Activated CD4-positive, alpha-beta T cell treated with anti-CD3 and anti-CD28 coated beads, Interleukin-2, Interleukin-4, amounts not matched to agents 100 ng/mL and 50 ng/mL, durations not matched to agents 16 hours and 8 hours (primary cell): ENCODE measurements at places on chromosomes 7 and 10.

- no peak for DNase-seq
These were observed 111.3 kb upstream of the ASAH2 start for GRCh38 chr10:50362547-50363125.

DNA sequence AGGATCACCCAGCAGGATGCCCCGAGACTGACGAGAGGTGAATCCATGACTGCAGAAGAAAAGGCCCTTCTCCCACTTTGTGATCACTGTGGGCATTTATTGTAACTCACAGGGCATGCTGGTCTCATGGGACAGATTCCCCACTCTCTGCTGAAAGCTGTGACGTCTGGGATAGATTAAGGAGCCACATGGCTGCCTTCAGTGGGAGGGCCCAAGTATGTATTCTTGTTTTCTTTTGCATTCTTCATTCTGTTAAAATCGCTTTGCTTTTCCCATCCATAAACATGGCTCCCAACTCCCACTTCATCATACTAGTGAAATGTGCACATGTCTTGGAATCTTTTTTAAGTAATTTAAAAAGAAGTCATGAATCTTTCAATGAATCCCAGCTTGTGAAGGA lies 67.2 kb downstream of the FAM107B start:
- DNase-seq: no peak

- no peak for DNase-seq
These were observed 93.7 kb downstream of the SEMA3A start for GRCh38 chr7:84100866-84101265.

GRCh38 chr10:127919418-127920271 lies 12.7 kb downstream of the PTPRE start:
- DNase-seq: no peak

DNA sequence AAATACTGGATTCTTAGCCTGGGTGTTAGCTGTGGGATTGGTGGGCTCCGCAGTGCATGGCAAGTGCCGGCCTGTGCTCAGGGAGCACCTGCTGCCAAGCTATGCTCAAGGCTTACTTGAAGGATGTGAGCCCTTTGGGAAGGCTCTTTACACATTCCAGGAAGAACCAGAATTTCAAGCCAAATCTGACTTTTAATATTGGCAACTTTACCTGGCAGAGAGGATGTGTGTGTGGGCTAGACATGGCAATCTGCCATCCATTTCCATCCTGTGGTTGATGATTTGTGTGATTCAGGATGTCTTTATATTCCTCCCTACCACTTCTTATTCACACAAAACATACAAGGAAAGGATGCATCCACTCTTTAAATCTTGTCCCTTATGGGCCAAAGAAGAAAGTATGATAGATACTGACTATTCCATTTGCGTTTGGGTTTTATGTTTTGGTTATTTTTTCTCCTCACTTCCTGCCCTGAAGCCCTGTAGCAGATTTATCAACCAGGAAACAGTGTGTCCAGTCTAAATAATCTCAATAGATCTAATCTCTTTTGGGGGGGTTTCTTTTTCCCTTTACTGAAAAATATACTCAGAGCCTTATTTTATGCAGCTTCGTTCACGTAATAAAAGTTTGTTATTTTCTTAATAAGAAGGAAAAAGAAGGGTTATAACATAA lies 247.1 kb downstream of the COBL start:
- no peak for DNase-seq

DNA sequence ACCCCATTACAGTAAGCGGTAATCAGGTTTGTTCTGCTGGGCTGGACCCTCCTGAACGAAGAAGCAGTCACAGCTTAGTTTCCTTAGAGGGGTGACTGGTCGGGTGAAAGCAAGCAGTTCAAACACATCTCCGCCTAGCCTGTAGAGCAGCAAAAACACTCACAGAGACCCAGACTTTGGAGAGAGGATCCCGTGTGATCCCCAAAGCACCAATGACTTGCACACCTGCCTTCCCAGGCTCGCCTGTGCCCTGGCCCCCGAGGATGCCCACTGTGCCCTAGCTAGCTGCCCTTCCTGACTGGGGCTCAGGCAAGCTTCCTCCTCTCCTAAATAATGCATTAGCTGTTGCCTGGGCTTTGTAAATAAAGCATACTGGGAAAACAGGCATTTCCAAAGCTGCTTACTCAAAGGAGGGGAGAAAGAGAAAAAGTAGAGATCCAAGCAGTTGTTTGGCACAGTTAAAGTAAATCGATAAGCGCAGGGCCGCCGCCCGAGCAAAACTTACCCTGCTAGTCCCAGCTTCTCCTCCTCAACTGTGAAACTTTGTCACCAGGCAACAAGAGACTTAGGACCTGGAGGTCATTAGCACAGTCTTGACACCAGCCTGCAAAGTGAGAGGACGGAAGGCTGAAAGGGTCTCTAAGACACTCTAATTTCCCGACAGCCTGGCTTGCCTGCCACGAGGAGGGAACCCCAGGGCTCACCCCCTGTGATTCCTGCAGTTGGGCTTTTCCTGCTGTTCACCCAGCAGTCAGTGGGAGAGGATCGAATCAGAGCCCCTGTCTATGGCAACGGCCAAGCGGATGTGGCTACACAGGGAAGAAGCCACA lies 4.8 kb downstream of the LRRC18 start:
- DNase-seq: no peak

DNA sequence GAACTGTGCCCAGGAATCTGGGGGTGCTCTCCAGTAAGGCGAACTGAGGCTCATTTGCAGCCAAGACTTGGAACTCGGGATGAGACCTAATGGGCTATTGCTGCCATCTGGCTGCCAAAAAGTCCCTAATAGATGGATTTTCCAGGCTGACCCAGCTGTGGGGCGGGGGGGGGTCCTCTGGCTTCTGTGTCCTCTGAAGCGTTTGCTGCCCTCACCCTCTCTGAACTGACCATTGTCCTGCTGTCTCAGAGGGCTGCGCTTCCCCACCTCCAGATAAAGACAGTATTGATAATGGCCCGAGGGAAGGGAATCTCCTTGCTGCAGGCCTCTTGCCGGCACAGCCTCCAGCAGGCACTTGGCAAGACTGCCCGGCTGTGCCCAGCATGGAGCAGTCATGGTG lies 46.6 kb downstream of the CLEC2L start:
- no peak for DNase-seq

GRCh38 chr7:100152937-100153666 lies 4.4 kb downstream of the LAMTOR4 start:
- DNase-seq: no peak

GRCh38 chr7:7100432-7100849 lies 81.9 kb upstream of the C1GALT1 start:
- no peak for DNase-seq

DNA sequence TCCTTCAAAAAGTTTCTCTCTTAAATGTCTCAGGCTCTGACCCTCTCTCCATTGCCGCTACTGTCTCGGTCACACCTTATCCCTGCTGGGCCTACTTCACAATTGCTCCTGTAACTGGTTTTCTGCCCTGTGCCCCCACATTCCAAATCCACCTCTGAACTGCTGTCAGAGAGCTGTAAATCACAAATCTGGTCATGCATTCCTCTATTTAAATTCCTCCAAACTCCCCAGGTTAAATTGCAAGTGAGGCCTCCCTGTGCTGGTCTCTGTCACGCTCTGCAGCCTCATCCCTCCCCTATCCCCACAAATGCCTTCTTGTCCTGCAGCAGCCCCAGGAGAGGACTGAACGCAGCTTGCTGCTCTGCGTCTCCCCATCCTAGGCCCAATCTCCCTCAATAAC lies 40.4 kb upstream of the CDCA7L start:
- no peak for DNase-seq

- no peak for DNase-seq
These were observed 607.7 kb upstream of the FOXK1 start for GRCh38 chr7:4074407-4074806.

DNA sequence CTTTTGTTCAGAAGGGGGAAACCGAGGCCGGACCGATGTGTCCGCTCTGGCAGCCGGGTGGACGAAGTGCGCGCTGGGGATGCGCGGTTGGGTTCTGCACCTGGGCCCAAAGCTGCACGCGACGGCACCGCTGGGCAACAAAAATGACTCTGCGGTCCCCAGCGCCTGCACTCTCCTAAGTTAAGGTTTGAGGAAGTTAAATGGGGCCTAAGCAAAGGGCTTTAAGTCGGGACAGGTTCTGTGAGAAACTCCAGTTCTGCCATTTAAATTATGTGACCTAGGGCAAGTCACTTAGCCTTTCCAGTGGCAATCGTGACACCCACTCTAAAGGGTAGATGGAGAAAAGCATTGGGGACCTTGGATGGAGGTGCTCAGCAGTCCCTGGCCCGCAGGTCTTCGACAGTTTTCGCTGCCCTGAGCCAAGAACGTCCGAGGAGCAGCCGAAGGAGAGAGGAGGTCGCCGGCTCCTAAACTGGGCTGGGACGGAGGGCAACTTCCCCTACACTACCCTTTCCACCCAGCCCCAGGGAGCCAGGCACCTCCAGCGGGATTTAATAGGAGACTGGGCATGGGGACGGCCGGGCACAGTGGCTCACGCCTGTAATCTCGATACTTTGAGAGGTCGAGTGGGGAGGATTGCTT lies 534 bp upstream of the ACBD5 start:
- no peak for DNase-seq

DNA sequence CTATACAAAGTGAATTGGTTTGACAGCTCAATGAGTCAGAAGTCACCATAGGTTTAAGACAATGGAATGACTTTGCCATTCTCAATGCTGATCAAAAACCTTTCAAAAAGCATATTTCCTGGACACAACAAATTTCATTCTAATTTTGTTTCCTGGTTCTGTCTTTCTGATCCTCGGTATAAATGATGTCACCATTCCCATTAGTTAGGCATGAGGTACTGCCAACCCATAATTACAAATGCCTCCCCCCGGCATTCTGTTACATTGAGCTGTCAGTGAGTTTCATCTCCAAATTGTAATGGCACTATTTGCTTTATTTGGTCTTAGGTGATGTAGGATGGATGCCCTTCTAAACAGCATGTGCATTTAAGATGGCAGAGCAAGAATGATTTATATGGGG lies 81.7 kb upstream of the NFE2L3 start:
- no peak for DNase-seq

DNA sequence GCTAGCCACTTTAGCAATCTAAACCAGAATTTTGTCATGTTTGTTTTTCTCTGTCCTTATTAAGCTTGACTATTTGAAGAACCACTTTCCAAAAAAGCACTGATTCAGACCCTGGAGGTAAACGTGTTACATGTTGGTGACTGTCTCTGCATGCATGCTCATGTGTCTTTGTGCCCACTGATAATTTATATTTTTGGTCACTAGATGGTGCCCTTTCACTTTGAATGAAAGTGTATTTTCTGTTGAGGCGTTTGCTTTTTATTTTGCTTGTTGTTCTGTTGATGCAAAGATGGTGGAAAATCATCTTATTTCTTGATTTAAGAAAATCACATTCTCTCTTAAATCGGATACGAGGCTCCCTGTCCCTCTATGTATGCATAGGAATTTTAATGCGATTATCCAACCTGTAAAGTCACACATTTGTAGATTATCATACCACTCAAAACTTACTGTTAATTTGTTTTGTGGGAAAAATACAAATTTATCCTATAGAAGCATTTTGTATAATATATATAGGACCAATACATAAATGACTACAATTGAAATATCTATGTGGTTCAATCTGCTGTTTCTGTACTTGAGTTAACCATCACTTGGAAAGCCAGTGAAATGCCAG lies 269.3 kb downstream of the BICC1 start:
- DNase-seq: peak; percentile 41

- no peak for DNase-seq
These were observed 210.1 kb downstream of the TNS3 start for GRCh38 chr7:47371733-47372368.

DNA sequence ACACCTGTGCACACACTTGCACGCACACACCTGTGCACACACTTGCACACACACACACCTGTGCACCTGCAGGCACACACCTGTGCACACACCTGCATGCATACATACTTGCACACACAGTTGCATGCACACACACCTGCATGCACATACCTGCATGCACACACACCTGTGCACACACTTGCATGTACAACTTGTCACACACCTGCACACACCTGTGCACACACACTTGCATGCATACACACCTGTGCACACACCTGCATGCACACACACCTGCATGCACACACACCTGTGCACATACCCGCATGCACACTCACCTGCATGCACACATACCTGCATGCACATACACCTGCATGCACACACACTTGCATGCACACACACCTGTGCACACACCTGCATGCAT lies 150.1 kb upstream of the RHEB start:
- DNase-seq: no peak

DNA sequence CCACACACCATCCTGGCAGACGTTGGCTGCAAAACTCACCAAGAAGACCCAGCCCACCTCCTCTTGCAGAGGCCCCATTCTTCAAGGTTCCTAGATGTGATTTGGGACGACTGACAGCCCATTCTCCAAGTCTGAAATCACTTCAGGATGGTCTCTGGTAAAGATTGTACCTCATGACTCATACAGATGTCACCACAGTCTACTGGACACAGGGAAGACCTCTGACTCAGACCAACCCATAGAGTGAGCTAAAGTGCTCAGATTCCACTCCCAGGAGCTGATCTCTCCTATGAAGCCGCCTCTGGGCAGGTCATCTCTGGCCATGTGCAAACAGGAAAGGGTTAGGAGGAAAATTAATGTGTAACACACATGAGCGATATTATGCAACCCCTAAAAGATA lies 102.4 kb upstream of the VWC2 start:
- DNase-seq: no peak

GRCh38 chr7:55508221-55509011 lies 63.9 kb downstream of the VOPP1 start:
- DNase-seq: peak; percentile 42

DNA sequence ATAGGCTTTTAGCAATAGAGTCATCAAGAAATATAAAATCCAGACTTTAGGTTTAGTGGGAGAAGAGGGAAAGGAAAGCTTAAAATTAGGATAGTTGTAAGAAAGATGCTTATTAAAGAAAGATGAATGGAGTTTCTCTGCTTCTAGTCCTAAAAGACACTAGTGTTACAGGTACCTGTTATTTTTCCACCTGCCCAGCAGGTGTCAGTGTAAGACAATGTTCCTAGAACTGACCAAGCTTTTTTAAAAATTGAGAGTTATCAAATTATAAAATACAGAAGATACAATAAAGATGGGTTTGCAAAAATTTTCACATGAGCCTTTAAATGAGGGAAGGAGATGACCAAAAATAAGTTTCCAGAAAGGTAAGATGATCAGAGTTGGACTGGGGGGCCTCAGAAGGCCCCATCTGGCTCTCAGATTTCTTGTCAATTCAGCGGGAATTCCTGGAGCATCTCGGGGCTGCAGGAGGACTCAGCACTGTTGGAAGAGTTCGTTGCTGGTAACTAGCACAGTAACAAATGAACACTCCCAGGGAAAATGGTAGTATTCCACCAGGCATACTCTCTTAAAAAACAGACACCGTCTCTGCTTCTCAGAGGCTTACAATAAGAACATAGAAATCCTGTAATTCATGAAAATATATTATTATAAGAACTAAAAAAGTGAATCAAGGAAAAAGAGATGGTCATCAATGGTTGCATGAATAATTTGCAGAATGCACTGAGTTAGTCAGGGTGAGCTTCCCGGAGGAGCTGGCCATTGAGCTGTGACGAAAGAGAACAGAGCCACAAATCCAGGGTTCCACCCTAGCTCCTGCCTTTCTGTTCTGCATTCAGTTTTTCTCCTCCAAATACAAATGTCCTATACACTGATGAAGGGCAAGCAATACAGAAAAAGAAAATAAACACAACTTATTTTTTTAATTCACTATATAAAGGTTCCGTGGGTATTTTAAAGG lies 71.8 kb upstream of the PIK3CG start:
- peak; percentile 46 for DNase-seq

- DNase-seq: no peak
These were observed 182.3 kb downstream of the MAD1L1 start for GRCh38 chr7:2050511-2050866.

GRCh38 chr7:153188630-153189029 lies 429.1 kb downstream of the ACTR3B start:
- no peak for DNase-seq
